ENCODE measurements at places on chromosomes 4 and X. TPM values are rescaled to one million over a fixed set of nuclear protein-coding genes. Genes with fewer than 3 reads are reported as not detected.

The PFKFB1 gene
- total RNA-seq, result 0.31 TPM

The VSIG1 gene
- 2.6 TPM for total RNA-seq

DNA sequence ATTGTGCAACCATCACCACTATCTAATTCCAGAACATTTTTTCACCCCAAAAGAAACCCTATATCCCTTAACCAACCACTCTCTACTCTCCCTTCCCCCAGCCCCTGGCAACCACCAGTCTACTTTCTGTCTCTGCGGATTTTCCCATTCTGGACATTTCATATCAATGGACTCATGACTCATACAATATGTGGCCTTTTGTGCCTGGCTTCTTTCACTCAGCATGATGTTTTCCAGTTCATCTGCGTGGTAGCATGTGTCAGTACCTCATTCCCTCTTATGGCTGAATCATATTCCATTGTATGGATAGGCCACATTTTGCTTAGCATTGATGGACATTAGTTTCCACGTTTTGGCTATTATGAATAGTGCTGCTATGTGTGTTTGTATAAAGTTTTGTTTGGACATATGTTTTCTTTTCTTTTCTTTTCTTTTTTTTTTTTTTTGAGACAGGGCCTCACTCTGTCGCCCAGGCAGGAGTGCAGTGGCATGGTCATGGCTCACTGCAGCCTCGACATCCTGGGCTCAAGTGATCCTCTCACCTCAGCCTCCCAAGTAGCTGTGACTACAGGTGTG is 335.4 kb downstream of the BCOR start:
- H3K4me3 ChIP-seq, result no peak overlapping the region
- H3K4me1 ChIP-seq, result peaks cover 20% of the 10 kb centered on the region
- H3K27ac ChIP-seq, result no peak overlapping the region
- no peak for DNase-seq
- no peaks in the 10 kb centered on the region for H3K27me3 ChIP-seq

DNA sequence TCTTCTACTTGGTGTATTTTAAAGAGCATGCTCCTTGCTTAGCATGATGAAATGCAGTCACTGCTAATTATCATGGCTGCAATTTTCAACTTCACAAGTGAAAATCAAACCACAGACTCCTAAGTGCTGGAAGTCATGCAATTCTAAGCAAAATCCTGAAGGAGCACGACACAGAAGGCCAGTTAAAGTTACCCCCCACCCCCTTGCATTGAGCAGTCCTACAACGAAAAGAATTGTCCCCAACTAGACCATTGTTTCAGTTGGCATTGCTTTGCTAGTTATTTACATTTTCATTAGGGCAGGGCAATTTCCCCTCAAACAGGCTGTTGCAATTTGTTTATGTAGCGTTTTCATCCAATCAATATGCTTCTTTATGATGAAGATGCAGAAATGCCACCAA is 321.2 kb downstream of the PCDH7 start:
- no peak overlapping the region for H3K27ac ChIP-seq
- no peak for DNase-seq
- peaks cover 7% of the 10 kb centered on the region for H3K4me1 ChIP-seq
- no peaks in the 10 kb centered on the region for H3K27me3 ChIP-seq
- no peaks in the 10 kb centered on the region for H3K36me3 ChIP-seq

DNA sequence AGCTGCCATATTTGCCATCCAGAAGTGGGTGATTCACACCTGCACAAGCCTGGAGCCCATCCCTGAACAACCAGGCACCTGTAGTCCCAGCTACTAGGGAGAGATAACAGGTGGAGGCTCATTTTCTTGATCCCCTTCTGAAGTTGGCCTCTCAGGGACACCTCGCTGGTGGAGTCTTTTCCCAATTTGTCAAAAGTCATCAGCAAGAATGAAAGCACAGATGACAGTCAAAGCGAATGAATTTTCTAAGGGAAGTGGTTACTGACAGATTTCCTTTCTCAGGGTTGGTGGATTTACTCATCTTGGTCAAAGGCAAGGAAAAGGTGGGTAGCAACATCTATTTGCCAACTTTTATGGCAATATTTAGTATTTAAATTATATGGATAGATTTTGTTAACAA is 36.5 kb downstream of the FGFBP1 start:
- no peaks in the 10 kb centered on the region for H3K27me3 ChIP-seq
- DNase-seq, result no peak
- H3K36me3 ChIP-seq, result peaks cover 11% of the 10 kb centered on the region
- H3K4me1 ChIP-seq, result peaks cover 27% of the 10 kb centered on the region
- no peak overlapping the region for H3K4me3 ChIP-seq
- no peak overlapping the region for H3K27ac ChIP-seq

DNA sequence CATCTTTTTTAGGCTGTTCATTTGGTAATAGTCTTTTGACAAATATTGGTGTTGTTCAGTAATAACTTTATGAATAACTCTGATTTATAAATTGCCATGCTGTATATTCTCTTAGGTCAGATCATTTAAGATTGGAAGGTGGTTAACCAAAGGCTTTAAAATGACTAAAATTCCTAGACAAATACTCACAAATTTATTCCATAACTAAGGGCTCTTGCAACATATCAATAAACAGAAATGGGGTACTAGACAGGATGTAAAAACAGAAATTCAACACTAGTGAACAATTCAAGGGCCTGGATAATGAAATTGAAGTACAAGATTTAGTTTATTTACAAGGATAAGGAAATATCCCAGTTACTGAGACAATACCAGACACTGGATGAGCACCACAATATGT is 328.6 kb downstream of the PCDH19 start:
- no peak overlapping the region for H3K4me3 ChIP-seq
- no peaks in the 10 kb centered on the region for H3K4me1 ChIP-seq
- H3K27ac ChIP-seq, result no peak overlapping the region
- no peak for DNase-seq

DNA sequence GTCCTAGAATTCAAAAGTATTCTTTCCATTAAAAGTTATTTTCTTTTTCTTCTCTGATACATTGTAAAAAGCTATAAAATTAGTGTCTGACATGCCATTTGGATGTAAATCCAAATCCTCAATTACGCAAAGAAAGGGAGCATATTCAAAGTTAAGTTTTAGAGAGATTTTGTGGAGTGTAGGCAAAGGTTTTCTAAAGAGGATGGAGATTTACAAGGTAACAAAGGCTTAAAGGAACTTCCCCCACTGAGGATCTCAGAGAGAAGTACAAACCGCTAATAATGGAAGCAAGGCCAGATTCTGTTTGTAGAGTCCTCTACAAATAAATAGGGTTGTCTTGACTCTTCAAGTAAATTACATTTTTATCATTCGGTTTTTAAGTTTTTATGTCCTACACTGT is 91.0 kb upstream of the MAPK10 start:
- DNase-seq, result no peak
- H3K27ac ChIP-seq, result no peak overlapping the region
- no peak overlapping the region for H3K4me3 ChIP-seq
- peaks cover 5% of the 10 kb centered on the region for H3K36me3 ChIP-seq
- H3K27me3 ChIP-seq, result no peaks in the 10 kb centered on the region
- peaks cover 29% of the 10 kb centered on the region for H3K4me1 ChIP-seq

DNA sequence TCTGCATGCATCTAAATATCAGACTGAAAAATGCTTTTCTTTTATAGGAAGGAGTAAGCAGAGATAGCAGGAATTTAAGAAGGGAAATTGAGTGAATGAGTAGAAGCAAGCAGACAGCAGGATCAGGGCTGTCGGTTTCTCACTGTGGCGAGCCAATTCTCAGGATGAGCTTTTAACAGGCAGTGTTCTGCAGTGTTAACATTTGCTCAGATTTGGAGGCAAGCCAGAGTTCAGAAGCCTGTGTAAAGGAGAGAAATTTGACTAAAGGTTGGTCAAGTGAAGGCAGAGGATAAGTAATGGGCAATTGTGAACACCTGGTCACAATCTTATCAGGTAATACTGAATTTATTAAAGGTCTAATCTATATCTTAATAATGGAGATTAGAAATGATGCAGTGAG is 133.3 kb upstream of the MAGEB16 start:
- H3K27ac ChIP-seq, result no peak overlapping the region
- peaks cover 19% of the 10 kb centered on the region for H3K4me1 ChIP-seq
- no peak for DNase-seq
- no peaks in the 10 kb centered on the region for H3K36me3 ChIP-seq

DNA sequence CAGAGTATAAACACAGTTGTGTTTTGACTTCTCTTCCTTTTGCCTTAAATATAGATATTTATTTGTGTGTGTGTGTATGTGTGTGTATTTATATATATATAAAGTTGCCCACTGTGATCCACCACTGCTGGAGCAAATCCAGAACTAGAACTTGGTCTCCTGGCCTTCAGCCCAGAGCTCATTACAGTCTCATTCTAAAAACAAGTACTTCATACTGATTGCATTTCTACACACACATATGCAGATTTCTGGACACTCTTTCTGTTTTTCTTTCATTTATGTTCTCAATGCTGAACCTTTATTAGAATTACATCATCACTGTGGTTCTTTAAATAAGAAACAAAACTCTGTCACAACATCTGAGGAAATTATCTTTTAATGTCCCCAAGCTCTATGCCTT is 381 bp downstream of the TXK start:
- H3K4me3 ChIP-seq, result no peak overlapping the region
- H3K36me3 ChIP-seq, result no peaks in the 10 kb centered on the region
- no peak for DNase-seq
- H3K27me3 ChIP-seq, result no peaks in the 10 kb centered on the region

DNA sequence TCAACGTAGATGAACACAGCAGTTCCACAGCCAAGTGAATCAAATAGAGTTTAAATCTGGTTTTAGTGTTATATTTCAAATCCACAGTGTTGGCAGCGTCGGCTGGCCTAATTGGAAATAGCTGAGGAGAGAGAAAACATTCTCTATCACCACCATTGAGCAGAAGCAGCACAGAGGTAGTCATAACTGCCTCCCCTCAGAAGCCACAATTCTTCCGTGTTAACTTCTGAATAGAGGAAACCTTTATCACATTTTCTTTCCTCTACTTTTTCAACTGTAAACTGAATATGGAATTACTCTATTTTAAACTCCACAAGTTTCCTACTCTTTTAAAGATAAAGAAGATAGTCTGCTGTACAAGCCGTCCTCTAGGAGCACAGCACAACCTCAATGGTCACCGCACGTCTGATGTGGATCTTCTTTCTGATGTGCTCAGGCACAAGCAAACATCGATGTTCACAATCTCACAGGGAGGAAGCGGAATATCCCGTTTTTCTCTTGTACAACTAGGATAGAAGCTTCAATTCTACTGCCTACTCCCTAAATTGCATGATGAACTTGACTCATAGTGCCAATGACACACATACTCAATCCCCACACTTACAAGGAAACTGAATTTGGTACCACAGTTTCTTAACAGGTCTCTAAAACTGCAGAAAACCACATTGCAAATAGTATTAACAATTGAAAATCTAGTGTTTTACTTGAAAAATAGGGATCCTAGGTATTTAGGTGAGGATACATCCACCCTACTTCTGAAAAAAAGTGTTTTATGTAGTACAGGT is 217.8 kb upstream of the ETNPPL start:
- no peaks in the 10 kb centered on the region for H3K27me3 ChIP-seq
- no peak overlapping the region for H3K4me3 ChIP-seq
- H3K4me1 ChIP-seq, result no peaks in the 10 kb centered on the region
- H3K36me3 ChIP-seq, result no peaks in the 10 kb centered on the region
- H3K27ac ChIP-seq, result no peak overlapping the region
- DNase-seq, result no peak

DNA sequence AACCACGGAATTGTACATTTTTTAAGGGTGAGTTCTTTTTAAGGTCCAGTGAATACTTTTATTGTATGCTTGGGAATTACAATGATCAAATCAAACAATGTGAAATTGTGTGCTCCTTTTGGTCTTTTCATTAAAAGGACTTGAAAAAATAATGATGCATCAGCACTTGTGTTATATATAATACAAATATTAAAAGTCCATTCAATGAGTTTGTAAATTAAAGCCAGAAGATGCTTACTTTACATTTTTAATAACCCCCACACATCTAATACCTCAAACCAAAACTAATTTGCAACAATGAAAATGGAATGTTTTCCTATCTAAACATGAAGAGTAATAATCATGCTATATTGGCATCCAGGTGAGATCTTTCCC is 369.8 kb upstream of the LCORL start:
- no peak for DNase-seq
- no peak overlapping the region for H3K4me3 ChIP-seq
- no peak overlapping the region for H3K27ac ChIP-seq
- no peaks in the 10 kb centered on the region for H3K4me1 ChIP-seq

DNA sequence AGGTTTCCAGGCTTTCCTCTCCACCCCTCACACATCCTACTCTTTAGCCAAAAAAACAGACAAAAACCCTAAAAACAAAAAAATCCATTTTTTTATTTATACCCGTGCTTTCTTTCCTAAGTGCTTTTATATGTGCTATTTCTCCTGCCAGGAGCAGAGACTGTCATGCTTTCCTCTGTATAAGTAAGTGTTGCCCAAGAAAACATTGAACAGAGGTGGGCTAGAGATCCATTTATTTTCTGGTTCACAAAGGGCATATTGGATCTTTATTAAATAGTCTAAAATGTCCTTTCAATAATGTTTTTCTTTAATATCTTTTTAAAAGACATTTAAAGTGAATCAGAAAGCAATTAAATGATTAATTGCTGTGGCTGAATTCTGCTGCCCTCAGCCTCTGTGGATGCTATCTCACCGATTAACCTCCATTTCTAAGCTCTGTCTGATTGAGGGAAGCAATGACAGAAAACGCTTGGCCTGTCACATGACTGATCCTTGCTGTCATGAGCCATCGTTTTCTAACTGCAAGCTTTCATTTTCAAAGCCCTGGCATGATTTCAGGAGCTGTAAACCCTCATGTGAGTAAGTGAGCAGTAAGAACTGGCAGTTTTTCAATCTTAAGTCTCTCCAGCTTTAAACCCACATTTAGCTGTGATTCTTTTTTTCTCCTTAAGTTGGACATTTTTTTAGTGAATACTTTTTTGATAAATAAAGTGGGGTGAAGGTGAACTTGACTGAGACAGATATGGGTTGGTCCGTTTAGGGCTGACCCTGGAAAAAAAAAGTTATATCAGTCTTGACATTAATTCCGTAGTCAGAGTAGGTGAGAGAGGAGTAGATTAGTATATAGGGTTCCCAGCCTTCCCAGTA is 180.7 kb upstream of the PGRMC2 start:
- H3K27me3 ChIP-seq, result no peaks in the 10 kb centered on the region
- H3K36me3 ChIP-seq, result no peaks in the 10 kb centered on the region
- no peak overlapping the region for H3K4me3 ChIP-seq
- no peaks in the 10 kb centered on the region for H3K4me1 ChIP-seq

DNA sequence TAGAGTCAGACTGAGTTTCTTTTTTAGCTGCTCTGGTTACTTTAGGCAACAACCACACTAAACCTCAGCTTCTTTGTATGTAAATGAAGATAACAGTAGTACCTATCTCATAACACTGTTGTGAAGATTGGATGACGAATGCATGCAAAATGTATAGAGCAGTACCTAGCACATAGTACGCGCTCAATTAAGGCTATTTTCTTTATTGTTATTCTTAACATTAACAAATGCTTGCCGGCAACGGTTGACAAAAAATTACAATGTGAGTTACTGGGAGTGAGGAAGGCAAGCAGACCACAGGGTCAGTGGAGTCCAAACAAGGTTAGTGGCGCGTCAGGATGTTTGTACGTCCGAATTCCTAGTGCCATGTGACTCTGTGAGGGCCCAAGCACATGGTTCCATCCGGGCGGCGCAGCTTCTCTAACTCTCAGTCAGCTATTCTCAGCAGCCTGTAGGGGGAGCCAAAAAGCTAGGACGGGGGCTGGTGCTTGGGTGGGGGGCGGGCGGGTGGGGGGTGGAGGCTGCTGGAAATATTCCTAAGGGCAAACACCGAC is 821 bp upstream of the NALF2 start:
- peak overlapping the region; percentile 92 for H3K4me3 ChIP-seq
- no peak for DNase-seq
- H3K36me3 ChIP-seq, result peaks cover 22% of the 10 kb centered on the region

GRCh38 chrX:103730796-103731493 is 20.2 kb downstream of the TMEM31 start:
- no peak overlapping the region for H3K4me3 ChIP-seq
- no peaks in the 10 kb centered on the region for H3K4me1 ChIP-seq
- no peaks in the 10 kb centered on the region for H3K36me3 ChIP-seq

All from Calu3 (cell line).